Ovary (tissue), 10 donors: ENCODE measurements at places on chromosomes 2 and 18. TPM values are rescaled to one million over a fixed set of nuclear protein-coding genes. Genes with fewer than 3 reads are reported as not detected.

- DNase-seq, result no peak
- H3K27me3 ChIP-seq, result no peaks in the 10 kb centered on the region
- H3K27ac ChIP-seq, result no peak overlapping the region
Measured at GRCh38 chr2:35989040-35989439, 366.5 kb upstream of the CRIM1 start.

Gene HOXD11
- polyA plus RNA-seq, result 0.48 TPM

GRCh38 chr2:165110394-165110793 is 93.5 kb downstream of the SCN3A start:
- H3K27me3 ChIP-seq, result no peaks in the 10 kb centered on the region
- no peaks in the 10 kb centered on the region for H3K36me3 ChIP-seq
- no peak overlapping the region for H3K4me3 ChIP-seq
- H3K4me1 ChIP-seq, result no peaks in the 10 kb centered on the region

Gene XDH
- not detected for polyA plus RNA-seq

DNA sequence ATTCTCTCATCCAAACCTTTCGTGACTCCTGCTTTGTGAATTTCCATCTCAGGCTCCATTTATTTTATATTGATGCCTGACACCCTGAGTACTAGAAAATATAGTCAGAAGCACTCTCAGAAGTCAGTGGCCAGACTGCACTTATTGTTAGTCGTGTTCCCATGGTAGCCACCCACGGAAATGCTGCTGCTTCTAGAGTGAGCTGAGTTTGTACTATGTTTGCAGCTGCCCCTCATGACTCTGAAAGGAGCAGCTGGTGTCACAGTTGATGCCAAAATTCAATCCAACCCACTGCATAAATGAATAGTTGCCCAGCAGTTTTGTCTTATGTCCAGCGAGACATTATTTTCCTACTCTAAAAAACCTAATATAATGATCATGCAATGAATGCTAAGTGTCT is 265.2 kb upstream of the SPHKAP start:
- H3K27me3 ChIP-seq, result no peaks in the 10 kb centered on the region
- no peaks in the 10 kb centered on the region for H3K4me1 ChIP-seq
- DNase-seq, result no peak
- H3K27ac ChIP-seq, result no peak overlapping the region
- no peaks in the 10 kb centered on the region for H3K36me3 ChIP-seq
- no peak overlapping the region for H3K4me3 ChIP-seq

- DNase-seq, result peak; percentile 73
- no peaks in the 10 kb centered on the region for H3K27me3 ChIP-seq
- H3K4me1 ChIP-seq, result peaks cover 1% of the 10 kb centered on the region
- no peaks in the 10 kb centered on the region for H3K36me3 ChIP-seq
Measured at GRCh38 chr2:236369661-236370062, 105.5 kb upstream of the ASB18 start.

DNA sequence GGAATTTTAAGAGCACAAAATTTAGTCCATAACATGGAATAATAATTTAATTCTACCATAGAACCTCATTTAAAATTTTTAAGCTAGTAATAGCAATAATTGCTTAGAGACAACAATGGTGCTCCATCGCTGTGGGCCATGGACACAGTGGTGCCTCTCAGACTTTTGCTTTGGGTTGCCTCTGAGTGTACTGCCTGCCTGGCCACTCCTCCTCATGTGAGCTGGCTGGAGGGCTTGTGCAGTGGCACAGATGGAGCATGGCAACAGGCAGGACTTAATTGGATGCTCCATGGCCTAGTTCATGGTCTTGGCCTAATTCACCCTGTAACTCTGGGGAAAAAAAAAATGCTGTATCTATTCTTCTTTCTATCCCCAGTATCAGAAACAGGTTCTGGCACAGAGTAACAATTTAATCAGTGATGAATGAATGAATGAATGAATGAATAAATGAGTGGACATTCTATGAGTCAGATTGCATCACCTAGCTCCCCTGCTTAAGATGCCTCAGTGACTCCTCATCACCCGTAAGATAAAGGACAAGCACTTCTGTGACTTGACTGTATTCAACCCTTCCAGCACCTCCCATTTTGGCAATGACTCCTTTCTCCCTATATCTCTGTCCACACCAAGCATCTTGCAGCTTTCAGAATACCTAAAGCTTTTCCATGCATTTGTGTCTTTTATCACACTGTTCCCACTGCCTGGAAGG is 211.8 kb upstream of the SLC14A2 start:
- DNase-seq, result no peak
- no peaks in the 10 kb centered on the region for H3K4me1 ChIP-seq
- no peaks in the 10 kb centered on the region for H3K36me3 ChIP-seq

Gene LBH
- 59.7 TPM for polyA plus RNA-seq

Gene PLEK
- polyA plus RNA-seq, result 2.5 TPM

Gene PARD3B
- polyA plus RNA-seq, result 16.7 TPM

DNA sequence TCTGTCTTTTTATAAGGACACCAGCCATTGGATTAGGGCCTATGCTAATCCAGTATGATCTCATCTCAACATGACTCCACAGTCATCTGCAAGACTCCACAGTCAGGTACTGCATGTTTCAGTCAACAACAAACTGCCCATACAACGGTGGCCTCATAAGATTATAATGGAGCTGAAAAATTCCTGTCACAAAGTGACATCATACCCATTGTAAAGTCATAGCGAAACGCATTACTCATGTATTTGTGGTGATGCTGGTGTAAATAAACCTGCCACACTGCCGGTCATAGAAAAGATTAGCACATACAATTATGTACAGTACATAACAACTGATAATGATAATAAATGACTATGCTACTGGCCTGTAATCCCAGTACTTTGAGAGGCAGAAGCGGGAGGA is 102.2 kb downstream of the TEX51 start:
- no peaks in the 10 kb centered on the region for H3K27me3 ChIP-seq
- H3K4me3 ChIP-seq, result no peak overlapping the region

DNA sequence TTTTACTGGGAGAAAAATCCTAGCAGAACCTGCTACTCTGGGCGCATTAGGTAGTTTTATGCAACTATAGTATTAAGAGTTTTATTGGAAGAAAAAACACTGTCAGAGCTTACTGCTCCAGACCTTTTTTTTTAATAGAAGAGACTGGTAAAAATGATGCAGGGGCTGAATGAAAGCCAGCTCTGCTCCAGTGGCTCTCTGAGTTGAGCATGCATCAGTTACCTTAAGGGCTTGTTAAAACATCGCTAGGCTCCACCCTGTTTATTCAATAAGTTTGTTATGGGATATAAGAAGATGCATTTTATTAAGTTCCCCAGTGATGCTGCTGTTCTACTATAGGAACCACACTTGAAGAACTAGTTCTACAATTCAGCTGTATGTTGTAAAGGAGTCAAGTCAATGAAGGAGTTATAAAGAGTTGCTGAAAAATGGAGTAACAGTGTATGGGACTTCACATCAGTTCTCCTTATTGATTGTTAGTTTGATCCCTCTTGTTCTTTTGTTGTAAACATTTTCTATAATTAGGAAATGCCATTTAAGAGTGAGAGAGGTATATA is 13.2 kb downstream of the SNRPG start:
- no peaks in the 10 kb centered on the region for H3K4me1 ChIP-seq
- DNase-seq, result no peak
- H3K36me3 ChIP-seq, result no peaks in the 10 kb centered on the region
- no peak overlapping the region for H3K4me3 ChIP-seq

- no peak overlapping the region for H3K27ac ChIP-seq
- peaks cover 2% of the 10 kb centered on the region for H3K4me1 ChIP-seq
- H3K4me3 ChIP-seq, result no peak overlapping the region
- no peak for DNase-seq
- no peaks in the 10 kb centered on the region for H3K27me3 ChIP-seq
- no peaks in the 10 kb centered on the region for H3K36me3 ChIP-seq
Measured at GRCh38 chr2:44751754-44752479, 189.6 kb upstream of the SIX3 start.

Gene MAP3K19
- not detected for polyA plus RNA-seq

GRCh38 chr2:20061476-20061875 is 10.0 kb upstream of the LAPTM4A start:
- H3K36me3 ChIP-seq, result no peaks in the 10 kb centered on the region
- DNase-seq, result no peak
- peaks cover 3% of the 10 kb centered on the region for H3K4me1 ChIP-seq
- H3K4me3 ChIP-seq, result no peak overlapping the region
- H3K27me3 ChIP-seq, result no peaks in the 10 kb centered on the region
- no peak overlapping the region for H3K27ac ChIP-seq

Gene CABYR
- 1.8 TPM for polyA plus RNA-seq

Gene DOK6
- polyA plus RNA-seq, result 3.5 TPM

- no peaks in the 10 kb centered on the region for H3K27me3 ChIP-seq
- H3K4me3 ChIP-seq, result no peak overlapping the region
- H3K4me1 ChIP-seq, result no peaks in the 10 kb centered on the region
Measured at GRCh38 chr2:222477962-222478608, 53.7 kb downstream of the SGPP2 start.

DNA sequence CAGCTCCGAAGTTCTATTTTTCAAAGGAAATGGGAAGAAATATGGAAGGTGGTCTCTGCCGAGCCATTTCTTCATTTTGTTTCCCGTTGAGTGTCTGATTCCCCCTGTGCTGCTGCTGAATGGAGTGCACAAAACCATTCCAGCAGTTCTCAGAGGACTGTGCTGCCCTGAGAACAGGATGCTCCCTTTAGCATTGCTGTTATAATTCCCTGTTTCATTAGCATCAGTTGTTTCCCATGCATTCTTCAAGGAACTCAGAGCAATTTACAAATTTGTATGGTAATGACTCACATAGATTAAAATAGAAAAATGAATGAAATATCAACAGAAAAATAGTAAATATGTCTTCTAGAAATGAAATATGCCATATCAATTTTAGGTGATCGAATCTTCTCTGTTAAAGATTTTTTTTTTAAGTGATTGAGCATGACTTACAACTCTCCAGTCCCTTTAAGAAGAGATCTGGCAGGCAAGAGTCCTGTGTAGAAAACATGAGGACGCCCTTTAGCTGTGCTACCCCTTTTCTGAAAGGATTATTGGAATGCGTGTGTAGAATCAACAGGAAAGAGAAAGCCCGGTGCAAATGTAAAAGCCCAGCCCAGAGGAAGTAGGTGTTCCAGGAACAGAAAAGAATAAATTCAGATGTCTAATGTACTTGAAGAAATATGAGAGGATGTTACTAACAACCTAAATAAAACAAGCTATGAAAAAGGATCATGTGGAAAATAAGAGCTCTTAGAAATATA is 118.5 kb downstream of the ATP9B start:
- H3K36me3 ChIP-seq, result no peaks in the 10 kb centered on the region
- no peaks in the 10 kb centered on the region for H3K27me3 ChIP-seq
- DNase-seq, result no peak
- H3K4me3 ChIP-seq, result no peak overlapping the region
- peaks cover 1% of the 10 kb centered on the region for H3K4me1 ChIP-seq
- no peak overlapping the region for H3K27ac ChIP-seq

Gene TNFAIP6
- 0.88 TPM for polyA plus RNA-seq
